Panc1 (cell line): ENCODE measurements at places on chromosomes 12 and 14.

DNA sequence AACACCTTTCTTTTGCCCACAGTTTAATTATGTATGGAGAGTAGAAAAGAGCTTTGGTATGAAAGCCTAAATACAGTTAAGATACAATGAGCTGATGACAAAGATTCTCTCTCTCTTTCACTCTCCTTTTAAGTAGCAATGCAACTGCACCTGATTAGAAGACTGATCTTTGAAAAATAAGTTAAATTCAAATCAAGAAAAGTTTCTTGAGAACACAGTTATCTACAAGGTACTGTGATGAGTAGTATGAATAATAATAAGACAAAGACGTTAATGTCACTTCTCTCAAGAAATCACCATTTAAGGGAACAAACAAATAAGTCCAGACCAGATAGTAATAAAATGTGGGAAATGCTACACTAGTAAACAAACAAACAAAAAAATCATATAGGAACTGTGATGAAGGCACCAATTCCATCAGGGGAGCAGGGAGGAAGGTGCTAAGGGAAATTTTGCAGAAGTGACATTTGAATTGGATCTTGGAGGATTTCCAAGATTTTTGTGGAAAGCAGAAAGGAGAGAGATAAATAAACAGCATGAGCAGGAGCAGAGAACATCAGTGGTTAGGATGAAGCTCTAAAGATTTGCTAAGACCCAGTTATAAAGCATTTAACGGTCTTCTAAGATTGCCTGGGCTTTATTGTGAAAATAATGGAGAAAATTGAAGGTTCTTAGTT, 65.2 kb upstream of the STK38L start:
- DNase-seq = no peak

- DNase-seq = no peak
Measured at GRCh38 chr12:39685854-39686657, 66.5 kb upstream of the ABCD2 start.

DNA sequence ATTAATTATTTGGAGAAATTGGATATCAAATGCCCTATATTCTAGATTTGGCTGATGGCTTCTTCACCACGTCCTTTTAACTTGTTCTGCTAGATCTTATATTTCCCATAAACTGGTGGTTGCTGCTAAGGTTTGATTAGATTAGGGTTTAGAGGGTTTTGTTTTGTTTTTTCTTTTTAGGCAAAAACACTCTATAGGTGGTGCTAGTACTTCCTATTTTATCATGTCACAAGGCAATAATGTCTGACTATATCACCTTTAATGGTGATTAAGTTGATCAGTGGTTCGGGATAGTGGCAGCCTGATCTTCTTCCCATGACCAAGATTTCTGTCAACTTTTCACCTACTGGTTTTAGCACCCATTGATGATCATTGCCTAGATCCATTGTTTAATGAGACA, 455.1 kb downstream of the RAD51B start:
- no peak for DNase-seq

DNA sequence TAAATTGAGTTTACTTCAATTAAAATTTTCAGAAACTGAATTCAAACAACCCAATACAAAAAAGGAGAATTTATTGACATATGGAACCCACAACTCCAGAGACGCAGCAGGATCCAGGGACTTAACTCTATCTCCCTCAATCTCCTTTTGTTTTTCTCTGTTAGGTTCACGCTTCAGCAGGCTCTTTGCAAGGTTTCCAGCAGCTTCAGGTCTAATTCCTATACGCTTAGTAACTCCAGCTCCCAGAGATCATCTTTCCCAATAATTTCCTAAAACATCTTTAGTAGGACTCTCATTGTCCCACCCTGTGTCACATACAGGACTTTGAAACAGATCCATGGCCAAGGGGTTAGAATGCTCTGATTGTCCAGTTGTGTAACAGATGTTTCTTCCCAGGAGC, 175.2 kb downstream of the RMST start:
- DNase-seq = no peak

DNA sequence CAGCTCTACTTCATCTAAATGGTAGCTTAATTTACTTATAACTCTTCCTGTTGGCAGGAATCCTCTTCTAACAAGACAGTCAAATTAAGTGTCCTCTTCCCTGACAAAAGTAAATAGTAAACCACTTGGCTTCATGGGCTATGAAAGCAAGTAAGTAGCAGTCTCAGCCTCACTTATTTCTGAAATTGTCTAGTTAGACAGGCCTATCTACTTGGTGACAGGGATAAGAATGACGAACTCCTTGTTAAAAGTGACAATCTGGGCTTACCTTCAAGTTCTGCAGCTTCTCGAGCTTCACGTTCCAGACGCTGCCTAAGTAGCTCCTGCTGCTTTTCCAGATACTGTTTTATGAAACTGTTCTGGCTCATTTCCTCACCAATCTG, 4.7 kb downstream of the ACIN1 start:
- no peak for DNase-seq
